ENCODE measurements at places on chromosomes 7 and 10.

GRCh38 chr10:57694956-57695608, 572.6 kb downstream of the IPMK start:
- DNase-seq = peak; percentile 36

GRCh38 chr7:92504563-92504962, 23.8 kb downstream of the PEX1 start:
- DNase-seq = no peak

DNA sequence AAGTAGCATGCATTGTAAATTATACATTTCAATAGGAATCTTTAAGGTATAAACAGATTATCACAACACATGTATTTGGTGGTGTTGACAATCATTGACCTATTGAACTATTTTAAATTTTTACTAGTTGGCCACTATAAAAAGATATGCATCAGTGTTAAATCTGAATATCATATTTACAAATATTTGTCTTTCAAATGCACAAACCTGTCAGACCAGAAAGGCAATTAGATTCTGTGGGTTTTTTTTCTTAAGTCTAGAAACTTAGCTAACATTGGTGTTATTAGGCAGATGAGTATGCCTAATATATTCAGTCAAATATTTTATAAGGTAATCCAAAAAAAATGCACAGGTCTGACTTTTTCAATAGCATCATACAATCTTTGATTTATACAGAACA, 241.4 kb upstream of the DGKB start:
- DNase-seq = no peak

- no peak for DNase-seq
These were observed 7.4 kb downstream of the APBB1IP start for GRCh38 chr10:26445411-26446031.

GRCh38 chr7:47601881-47602249, 20.0 kb upstream of the TNS3 start:
- no peak for DNase-seq

GRCh38 chr7:127933146-127933545, 98.1 kb downstream of the LRRC4 start:
- DNase-seq = peak; percentile 36

DNA sequence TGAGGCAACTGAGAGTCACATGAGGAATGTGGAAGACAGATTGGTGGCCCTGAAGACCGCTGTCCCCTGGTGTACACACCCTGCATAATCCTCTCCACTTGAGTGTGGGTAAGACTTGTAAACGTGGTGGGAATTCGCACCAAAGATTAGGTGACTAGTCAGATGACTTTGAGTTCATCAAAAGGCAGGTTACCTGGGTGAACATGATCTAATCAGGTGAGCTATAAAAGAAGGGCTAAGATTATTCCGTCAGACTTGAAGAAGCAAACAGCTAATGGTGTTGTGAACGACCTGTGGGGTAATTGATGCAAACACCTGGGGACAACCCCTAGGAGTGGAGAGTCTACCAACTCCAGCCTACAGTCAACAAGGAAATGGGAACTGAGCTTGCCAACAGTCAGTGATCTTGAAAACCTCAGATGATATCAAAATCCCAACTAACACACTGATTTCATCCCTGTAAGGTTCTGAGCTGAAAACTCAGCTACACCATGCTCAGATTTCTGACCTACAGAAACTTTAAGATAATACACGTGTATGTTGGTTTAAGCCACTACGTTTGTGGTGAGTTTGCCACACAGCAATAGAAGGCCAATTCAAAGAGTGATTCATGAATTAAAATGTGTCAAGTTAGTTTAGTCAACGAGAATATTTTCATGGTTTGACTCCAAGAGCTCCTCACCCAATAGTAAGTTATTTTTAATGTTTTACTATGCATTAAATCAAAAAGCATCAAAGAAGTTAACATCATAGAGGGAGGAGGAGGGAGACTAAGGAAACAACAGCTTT, 16.7 kb downstream of the PRTFDC1 start:
- no peak for DNase-seq

GRCh38 chr10:24127516-24127915, 81.4 kb upstream of the KIAA1217 start:
- no peak for DNase-seq

DNA sequence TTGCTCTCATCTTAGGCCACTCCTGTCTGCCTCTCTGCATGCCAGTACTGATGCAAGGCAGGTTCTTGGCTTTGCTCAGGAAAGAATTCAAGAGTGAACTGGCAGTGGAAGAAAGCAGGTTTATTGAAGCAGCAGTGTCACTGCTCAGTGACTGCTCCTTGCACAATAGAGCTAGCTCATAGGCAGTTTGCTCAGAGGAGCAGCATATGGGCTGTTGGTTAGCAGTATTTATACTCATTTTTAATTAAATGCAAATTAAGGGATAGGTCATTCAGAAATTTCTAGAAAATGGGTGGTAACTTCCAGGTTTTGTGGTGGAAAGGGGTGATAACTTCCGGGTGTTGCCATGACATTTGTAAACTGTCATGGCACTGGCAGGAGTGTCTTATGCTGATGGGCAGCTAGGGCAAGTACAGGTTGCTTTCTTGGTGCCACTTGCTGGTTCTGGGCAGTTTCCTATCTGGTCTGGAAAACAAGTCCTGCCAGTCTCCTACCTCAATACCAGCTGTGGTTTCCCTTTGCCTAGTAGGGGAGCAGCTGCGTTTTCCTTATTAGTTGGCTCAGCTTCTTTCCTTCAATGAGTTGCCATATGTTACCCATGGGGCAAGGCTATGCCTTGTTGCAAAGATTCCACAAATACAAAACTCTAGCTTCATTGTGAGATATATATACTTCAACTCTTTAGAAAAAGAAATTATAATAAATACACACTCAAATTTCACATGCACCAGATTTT, 64.8 kb upstream of the CALD1 start:
- DNase-seq = no peak

- no peak for DNase-seq
These were observed 1.8 kb downstream of the GIMAP5 start for GRCh38 chr7:150739033-150739432.

- DNase-seq = peak; percentile 42
These were observed 41.7 kb downstream of the ARL4A start for GRCh38 chr7:12729112-12729511.

- DNase-seq = peak; percentile 29
These were observed 10.7 kb downstream of the SEMA3D start for GRCh38 chr7:85176197-85176596.

- no peak for DNase-seq
These were observed 4.8 kb upstream of the PTPN12 start for GRCh38 chr7:77532247-77532646.

GRCh38 chr7:32476816-32477648, 13.1 kb downstream of the LSM5 start:
- DNase-seq = no peak

- no peak for DNase-seq
These were observed 308.1 kb downstream of the TCERG1L start for GRCh38 chr10:131003455-131003854.

DNA sequence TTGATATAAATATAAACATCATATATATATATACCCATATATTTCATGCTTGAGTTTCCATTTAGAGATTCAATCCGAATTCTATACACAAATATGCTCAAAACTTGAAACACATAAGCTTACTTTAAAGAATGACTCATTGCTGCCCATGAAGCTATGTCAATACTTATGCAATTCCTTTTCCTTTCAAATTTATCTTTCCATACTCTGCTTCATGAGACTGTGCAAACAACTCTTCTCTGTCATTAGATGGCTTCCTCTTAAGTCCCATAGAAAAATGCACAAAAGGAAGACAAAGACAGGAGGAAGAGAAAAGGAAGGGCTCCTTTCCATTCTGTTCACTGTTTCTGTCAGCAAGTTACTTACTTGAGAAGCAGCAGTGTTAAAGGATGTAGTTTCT, 895.7 kb upstream of the SORCS1 start:
- no peak for DNase-seq

- DNase-seq = peak; percentile 39
These were observed 50.8 kb upstream of the SLC29A3 start for GRCh38 chr10:71268247-71268691.

- no peak for DNase-seq
These were observed 138.1 kb upstream of the THSD7A start for GRCh38 chr7:11970132-11970531.

- DNase-seq = no peak
These were observed 30.5 kb upstream of the MNX1 start for GRCh38 chr7:157041004-157041403.

DNA sequence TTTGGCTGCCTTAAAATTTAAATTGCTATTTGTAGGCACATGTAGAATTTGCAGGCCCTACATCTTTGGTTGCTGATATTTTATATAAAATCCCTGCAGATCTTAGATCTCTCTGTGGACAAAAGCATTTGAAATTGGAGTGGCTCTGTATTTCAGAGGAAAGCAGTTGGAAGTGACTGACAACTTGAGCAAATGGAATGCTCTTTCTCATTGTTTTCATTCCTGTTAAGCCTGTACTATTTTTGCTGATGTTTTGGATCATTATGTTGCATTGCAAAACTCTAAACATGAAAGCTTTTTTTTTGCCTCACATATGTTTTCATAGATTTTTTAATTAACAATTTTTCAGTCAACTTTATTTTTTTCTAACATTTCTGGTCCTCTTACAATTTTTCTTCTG, 251.2 kb upstream of the MDFIC start:
- no peak for DNase-seq

GRCh38 chr7:36742911-36743775, 18.8 kb upstream of the AOAH start:
- no peak for DNase-seq

- DNase-seq = no peak
These were observed 108.0 kb downstream of the RNLS start for GRCh38 chr10:88474884-88475844.

DNA sequence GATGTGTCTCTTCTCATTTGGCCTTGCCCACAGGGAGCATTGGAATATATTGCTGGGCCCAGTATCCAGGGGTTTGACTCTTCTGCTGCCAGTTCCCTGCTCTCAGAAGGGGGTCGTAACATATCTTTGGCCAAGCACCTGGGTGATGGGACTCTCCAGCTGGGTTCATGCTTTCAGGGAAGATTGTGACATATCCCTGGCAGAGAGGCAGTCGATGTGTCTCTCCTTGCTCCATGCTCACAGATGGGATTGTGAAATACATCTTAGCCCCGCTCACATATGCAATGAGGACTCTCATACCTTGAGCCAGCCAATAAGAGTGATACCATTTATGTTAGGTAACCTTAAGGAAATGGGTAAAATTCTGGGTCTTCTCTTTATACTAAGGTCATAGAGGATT, 39.2 kb upstream of the ZNF680 start:
- DNase-seq = peak; percentile 1

Data from astrocyte (in vitro differentiated cells and primary cell).